Uterine smooth muscle cell (primary cell): ENCODE measurements at places on chromosomes 2 and 18. TPM values are rescaled to one million over a fixed set of nuclear protein-coding genes. Genes with fewer than 3 reads are reported as not detected.

The ACMSD gene
- total RNA-seq, result not detected in 2 replicates

The MAPK4 gene
- not detected in 2 replicates for total RNA-seq

The LMAN2L gene
- total RNA-seq, result 24.0 and 33.0 TPM in 2 replicates

The CD8A gene
- total RNA-seq, result not detected in 2 replicates

The NLRC4 gene
- total RNA-seq, result not detected in 2 replicates

The NEU2 gene
- not detected in 2 replicates for total RNA-seq

The UGT1A3 gene
- not detected in 2 replicates for total RNA-seq

The FECH gene
- 21.2 and 35.6 TPM in 2 replicates for total RNA-seq

The SERPINB10 gene
- total RNA-seq, result 0.25 and 1.00 TPM in 2 replicates

The APOB gene
- total RNA-seq, result under 0.01 TPM in 2 replicates

The ABCG8 gene
- total RNA-seq, result not detected in 2 replicates

The DDX18 gene
- total RNA-seq, result 57.7 and 78.0 TPM in 2 replicates
